ACHN (cell line): ENCODE measurements at places on chromosomes 2 and 18.

- no peak for DNase-seq
Measured at GRCh38 chr2:3485166-3485565, 34.2 kb downstream of the ADI1 start.

- DNase-seq = no peak
Measured at GRCh38 chr2:26969077-26969844, 1.2 kb upstream of the MAPRE3 start.

DNA sequence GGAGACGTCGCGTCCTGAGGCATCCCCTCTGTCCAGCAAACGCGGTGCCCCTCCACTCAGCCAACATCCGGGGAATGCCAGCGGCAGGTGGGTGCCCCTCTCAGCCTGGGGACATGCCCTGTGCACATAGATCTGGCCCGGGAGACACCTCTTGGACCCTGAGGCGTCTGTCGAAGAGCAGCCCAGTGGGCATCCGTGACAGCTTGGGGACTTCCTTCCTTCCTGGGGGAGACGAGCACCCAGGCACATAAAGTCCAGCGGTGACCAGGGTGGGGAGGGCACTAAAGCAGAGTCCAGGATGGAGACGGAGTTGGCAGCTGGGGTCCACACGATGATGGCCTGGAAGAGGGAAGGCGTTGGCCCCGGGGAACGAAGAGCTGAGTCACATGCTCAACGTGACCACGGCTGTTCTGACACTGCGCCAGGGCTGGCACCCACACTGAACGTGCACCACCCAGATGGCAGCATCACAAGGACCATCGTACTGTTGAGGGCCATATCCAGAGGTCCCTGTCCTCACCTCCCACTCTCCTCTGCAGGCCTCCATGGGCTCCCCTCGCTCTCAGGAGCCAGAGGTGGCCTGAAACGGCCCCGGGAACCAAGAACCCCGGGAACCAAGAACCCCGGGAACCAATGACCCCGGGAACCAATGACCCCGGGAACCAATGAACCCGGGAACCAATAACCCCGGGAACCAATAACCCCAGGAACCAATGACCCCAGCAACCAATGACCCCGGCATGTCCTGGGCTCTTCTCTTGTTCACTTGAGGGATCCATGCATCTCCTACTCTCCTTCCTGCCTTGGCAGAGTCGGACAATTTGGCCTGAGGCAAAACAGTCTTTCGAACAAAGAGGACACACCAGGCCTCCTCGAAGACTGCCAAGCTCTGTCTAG, 22.6 kb downstream of the HDAC4 start:
- no peak for DNase-seq

DNA sequence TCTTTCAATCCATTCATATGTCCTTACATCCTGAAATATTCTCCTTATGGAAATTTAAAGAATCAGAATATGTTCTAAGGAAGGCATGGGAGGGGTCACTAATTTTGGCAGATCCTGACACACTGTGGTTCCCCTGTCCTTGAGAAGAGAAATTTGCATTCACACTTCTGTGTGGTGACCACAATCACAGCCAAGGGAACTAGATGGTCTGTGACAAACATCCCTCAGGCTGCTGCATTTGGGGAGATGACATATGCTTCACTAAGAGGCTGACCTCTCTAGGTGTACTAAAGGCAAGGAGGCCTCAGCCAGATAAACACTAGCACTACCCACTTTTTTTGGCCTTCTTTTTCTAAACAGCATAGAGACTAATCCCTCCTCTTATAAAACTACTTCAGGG, 129.6 kb downstream of the MREG start:
- DNase-seq = no peak

DNA sequence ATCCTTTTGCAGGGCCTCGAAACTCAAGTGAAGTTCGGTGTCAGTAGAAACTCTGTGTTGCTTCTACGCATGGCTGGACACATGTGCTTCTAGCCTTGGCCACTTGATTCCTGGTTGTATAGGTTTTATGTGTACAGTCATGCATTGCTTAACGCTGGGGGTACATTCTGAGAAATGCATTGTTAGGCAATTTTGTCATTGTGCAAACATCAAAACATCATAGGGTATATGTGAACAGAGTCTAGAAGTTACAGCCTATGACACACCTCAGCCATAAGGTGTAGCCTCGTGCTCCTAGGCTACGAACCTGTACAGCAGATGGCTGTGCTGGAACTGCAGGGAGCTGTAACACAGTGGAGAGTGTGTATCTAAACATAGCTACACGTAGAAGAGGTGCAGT, 39.4 kb downstream of the TMEM18 start:
- DNase-seq = no peak

DNA sequence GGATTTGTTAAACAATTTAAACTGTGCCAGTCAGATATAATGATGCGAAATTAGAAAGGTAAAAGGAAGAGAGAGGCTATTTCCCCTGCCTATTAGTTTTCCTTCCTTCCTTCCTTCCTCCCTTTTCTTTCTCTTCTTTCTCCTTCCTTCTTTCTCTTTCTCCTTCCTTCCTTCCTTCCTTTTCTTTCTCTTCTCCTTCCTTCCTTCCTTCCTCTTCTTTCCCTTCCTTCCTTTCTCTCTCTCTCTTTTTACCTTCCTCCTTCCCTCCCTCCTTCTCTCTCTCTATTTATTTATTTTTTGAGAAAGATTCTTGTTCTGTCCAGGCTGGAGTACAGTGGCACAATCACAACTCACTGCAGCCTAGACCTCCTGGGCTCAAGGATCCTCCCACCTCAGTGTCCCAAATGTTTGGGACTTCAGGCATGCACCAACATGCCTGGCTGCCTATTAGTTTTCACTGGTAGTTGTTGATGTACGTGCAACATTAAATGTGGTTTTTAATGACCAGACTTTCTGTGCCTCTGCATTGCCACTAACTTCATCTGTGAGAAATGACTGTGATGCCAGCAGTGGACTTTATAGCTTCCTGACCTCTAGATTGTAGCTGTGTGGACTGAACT, 48.7 kb upstream of the NFE2L2 start:
- DNase-seq = no peak

GRCh38 chr2:16180631-16181030, 240.3 kb downstream of the MYCN start:
- DNase-seq = no peak

GRCh38 chr2:190674966-190675650, 26.2 kb downstream of the NAB1 start:
- no peak for DNase-seq
